ENCODE measurements at places on chromosomes 6 and 20.

DNA sequence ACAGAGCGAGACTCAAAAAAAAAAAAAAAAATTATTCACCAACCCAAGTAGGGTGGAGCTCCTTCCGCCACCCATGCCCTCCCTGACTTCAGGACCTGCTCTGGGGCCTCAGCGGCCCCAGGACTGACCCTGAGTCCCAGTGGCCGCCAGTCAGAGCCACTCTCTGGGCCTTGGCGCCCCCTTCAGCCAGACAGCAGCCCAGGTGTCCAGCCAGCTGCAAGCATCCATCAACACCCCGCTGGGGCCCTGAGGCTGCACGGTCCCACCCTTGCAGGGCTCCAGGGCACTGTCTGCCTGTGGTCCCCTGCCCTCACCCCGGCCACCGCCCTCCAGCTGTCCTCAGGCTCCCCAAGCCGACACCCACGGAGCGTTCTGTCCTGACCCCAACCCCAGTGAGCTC lies 11.4 kb upstream of the KCNQ2 start:
- peak; percentile 26 for DNase-seq
- H3K36me3 ChIP-seq: no peaks in the 10 kb centered on the region
- H3K4me1 ChIP-seq: no peaks in the 10 kb centered on the region

- peaks cover 3% of the 10 kb centered on the region for H3K4me1 ChIP-seq
- H3K36me3 ChIP-seq: no peaks in the 10 kb centered on the region
- no peaks in the 10 kb centered on the region for H3K27me3 ChIP-seq
- H3K4me3 ChIP-seq: no peak overlapping the region
- DNase-seq: no peak
- no peak overlapping the region for H3K27ac ChIP-seq
These were observed 35.3 kb downstream of the FOXP4 start for GRCh38 chr6:41581381-41581991.

- peak; percentile 81 for DNase-seq
- H3K4me1 ChIP-seq: peaks cover 58% of the 10 kb centered on the region
- peaks cover 3% of the 10 kb centered on the region for H3K36me3 ChIP-seq
- peak overlapping the region; percentile 72 for H3K27ac ChIP-seq
- H3K27me3 ChIP-seq: no peaks in the 10 kb centered on the region
These were observed 19.3 kb downstream of the FGD2 start for GRCh38 chr6:37024656-37025337.

DNA sequence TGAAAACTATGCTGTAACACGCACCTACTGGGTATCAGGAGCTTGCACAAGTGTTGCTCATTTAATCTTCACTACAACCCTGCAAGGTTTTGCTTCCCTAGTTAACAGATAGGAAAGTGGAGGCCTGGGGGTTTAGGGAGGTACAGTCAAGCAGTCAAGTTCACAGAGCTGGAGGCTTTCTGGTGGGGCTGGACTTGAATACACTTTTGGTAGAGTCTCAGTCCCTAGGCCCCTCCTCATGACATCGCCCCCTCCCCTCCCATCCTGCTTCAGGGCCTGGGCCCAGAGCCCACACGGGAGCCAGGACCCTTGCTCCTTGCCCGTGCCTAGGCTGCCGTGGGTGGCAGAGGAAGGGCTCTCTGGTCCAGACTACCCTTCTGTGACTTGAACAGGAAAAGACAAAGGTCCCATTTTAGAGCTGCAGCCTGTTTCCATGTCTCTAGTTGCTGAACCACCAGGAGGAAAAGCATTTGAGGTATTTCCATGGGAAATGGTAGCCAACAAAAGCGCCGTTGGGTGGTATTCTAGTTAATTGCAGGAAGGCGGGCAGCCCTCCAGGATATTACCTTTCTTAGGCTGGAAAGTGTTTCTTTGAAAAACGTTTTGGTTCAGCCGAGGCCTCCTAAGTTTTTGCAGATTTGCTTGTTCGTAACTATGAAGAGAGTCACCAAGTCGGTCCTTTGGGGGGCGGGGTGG lies 84.9 kb downstream of the CDC5L start:
- H3K4me1 ChIP-seq: no peaks in the 10 kb centered on the region
- no peaks in the 10 kb centered on the region for H3K36me3 ChIP-seq
- DNase-seq: no peak

GRCh38 chr6:109455437-109456110 lies at the start of gene MICAL1:
MICAL1 (minus strand) TSS chr6:109455772; CDS start chr6:109454196, 1,576 bp downstream.
- H3K4me1 ChIP-seq: peaks cover 70% of the 10 kb centered on the region
- no peaks in the 10 kb centered on the region for H3K27me3 ChIP-seq
- H3K4me3 ChIP-seq: peak within 1 kb of the TSS; percentile 90
- peak within 1 kb of the TSS; percentile 97 for H3K27ac ChIP-seq

DNA sequence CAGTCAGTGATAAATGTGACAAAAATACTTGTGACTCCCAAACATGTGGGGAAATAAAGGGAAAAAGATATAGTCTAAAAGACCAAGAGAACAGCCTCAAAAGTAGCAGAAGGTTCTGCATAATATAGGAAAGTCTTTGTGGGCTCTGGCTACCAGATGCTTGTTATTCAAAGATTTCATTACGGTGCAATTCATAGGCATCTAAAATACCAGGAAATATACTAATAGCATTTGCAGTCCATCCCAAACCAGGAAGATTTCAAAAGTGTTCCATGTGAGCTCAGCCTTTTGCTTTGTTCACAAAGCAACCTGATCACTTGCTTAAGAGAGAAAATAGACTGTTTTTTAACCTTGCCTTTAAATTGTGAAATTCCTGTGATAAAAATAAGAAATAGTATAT lies 506.7 kb upstream of the MARCKS start:
- H3K27ac ChIP-seq: no peak overlapping the region
- H3K27me3 ChIP-seq: peaks cover 2% of the 10 kb centered on the region
- no peaks in the 10 kb centered on the region for H3K4me1 ChIP-seq
- DNase-seq: no peak

DNA sequence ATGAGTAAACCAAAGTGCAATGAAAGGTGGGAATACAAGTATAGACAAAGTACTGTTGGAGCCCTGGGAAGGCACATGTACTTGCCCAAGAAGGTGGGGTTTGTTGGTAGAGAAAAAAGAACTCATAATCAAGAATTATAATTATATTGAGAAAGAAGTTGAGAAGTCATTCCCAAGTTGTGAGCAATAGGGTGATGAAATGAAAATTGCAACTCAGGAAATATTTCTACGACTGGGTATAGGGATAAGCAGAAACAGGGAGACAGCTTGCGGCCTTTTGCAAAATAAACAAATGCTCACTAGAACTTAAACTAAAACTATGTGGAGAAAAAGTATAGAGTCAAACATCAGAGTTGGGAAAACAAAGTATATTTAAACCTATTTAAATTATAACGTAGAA lies 250.7 kb upstream of the FAM83B start:
- no peaks in the 10 kb centered on the region for H3K27me3 ChIP-seq
- H3K27ac ChIP-seq: no peak overlapping the region
- no peaks in the 10 kb centered on the region for H3K36me3 ChIP-seq
- H3K4me1 ChIP-seq: no peaks in the 10 kb centered on the region
- no peak for DNase-seq
- H3K4me3 ChIP-seq: no peak overlapping the region

- no peaks in the 10 kb centered on the region for H3K27me3 ChIP-seq
- H3K36me3 ChIP-seq: peaks cover 9% of the 10 kb centered on the region
- H3K27ac ChIP-seq: peak overlapping the region; percentile 97
These were observed 39.9 kb upstream of the ZNF831 start for GRCh38 chr20:59123678-59124255.

GRCh38 chr6:15183979-15184378 lies 61.9 kb upstream of the JARID2 start:
- H3K27me3 ChIP-seq: no peaks in the 10 kb centered on the region
- peak; percentile 57 for DNase-seq
- peaks cover 14% of the 10 kb centered on the region for H3K4me1 ChIP-seq
- no peaks in the 10 kb centered on the region for H3K36me3 ChIP-seq

DNA sequence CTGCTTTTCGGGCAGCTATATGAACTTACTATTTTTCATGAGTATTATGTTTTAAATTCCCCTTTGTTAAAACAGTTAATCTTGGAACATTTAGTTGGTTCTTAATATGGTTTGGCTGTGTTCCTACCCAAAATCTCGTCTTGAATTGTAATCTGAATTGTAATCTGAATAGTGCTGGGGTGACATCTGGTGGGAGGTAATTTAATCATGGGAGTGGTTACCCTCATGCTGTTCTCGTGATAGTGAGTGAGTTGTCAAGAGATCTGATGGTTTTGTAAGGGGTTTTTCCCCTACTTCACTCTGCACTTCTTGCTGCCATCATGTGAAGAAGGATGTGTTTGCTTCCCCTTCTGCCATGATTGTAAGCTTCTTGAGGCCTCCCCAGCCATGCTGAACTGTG lies 305.4 kb upstream of the MAP3K7 start:
- H3K4me1 ChIP-seq: no peaks in the 10 kb centered on the region
- H3K27me3 ChIP-seq: peaks cover 4% of the 10 kb centered on the region

GRCh38 chr20:49893242-49894072 lies 21.9 kb downstream of the SPATA2 start:
- DNase-seq: peak; percentile 70
- H3K4me1 ChIP-seq: peaks cover 30% of the 10 kb centered on the region
- H3K36me3 ChIP-seq: peaks cover 1% of the 10 kb centered on the region
- H3K4me3 ChIP-seq: peak overlapping the region; percentile 6
- H3K27ac ChIP-seq: peak overlapping the region; percentile 69
- H3K27me3 ChIP-seq: no peaks in the 10 kb centered on the region

DNA sequence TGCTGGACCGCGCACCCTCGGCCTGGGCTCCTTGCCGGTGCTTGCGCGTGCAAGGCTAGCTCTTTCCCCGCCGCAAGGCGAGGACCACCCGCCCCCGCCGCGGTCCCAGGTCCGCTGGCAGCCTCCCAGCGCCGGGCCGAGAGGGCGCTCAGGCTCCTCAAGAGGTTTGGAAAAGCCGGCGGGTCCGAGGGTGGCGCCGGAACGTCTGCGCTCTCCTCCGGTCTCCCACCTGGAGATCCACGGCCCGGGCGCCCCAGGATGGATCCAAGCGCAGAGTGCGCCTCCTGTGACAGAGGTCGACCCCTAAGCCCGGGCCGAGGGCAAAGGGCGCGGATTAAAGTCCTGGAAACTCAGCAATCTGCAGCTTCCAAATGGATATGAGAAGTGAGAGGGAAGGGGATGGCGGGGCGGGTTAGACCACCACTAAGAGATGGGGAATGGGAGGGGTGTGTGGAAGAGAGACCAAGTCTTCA lies 575 bp upstream of the MICAL1 start:
- DNase-seq: no peak
- H3K27ac ChIP-seq: no peak overlapping the region
- H3K4me3 ChIP-seq: peak overlapping the region; percentile 90
- peaks cover 72% of the 10 kb centered on the region for H3K4me1 ChIP-seq

DNA sequence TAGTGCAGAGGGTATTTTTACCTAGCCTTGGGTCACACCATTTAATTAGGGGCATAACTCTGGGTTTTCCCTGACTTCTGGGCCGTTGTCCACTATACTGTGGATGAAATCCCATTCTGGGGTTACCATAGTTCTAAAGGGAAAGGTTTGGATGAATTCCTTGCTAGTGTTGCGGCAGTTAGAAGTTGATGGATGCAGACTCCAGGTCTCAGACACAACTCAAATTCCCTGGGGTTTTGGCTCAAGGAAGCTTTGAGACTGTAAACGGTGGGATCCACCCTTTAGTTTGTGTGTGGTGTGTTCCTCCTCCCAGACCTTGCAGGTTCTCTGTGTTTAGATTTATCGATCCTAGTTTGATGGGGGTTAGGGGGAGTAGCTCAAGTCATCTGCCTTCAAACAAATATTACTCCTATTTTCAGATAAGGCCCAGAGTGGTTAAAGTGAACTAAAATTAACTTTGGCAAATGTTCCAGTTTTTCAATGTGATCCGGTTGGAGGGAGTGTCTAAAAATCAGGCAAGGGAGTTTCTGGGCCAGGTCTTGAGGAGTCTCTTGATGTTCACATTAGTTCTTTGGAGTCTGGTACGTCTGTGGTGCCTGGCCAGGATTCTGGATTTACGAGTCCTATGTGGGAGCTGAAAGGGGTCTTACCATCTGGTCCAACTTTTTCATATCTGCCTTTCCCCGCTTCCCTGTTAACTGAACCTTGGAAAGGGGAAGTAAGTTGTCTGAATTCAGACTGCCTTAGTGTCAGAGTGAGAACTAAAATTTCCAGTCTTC lies 1.5 kb downstream of the RALY start:
- H3K4me1 ChIP-seq: peaks cover 67% of the 10 kb centered on the region
- H3K4me3 ChIP-seq: peak overlapping the region; percentile 98
- H3K27ac ChIP-seq: peak overlapping the region; percentile 65
- H3K36me3 ChIP-seq: peaks cover 40% of the 10 kb centered on the region

DNA sequence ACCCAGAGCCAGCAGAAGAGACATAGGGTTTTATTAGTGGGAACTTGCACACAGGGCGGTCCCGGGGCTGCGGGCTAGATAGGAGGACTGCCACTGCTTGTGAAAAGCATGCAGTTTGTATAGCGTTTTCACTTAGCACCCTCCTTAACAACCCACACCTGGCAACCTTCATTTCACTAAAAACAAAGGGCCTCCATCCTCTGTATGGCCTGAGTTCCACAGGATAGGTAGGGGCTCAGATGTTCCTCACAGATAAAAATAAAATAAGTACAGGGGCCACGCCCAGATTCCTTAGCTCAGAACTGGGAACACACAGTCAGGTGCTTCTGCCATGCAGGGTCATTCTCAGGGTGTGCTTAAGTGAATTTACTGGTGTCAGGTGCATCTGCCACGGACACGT lies 39.8 kb downstream of the GPR6 start:
- no peak for DNase-seq
- H3K27me3 ChIP-seq: no peaks in the 10 kb centered on the region
- H3K4me3 ChIP-seq: no peak overlapping the region
- H3K4me1 ChIP-seq: peaks cover 14% of the 10 kb centered on the region

DNA sequence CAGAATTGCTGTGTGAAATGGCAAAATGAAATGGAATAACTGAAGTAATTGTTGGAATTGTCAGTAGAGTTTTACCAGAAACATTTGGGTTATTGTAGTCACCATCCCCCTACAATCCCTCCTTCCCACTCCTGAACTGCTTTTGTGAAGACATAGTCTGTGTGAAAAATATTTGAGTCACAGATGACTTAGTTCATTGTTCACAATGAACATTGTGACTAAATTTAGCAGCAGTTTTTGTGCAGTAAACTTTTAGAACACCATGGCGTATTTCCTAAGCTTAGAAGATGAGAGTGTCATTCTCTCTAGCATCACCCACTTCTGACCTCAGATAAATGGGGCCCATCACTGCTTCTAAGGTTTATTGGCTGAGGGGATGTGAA lies 11.0 kb downstream of the OTOR start:
- no peaks in the 10 kb centered on the region for H3K4me1 ChIP-seq
- no peak overlapping the region for H3K4me3 ChIP-seq
- H3K27ac ChIP-seq: no peak overlapping the region
- H3K36me3 ChIP-seq: no peaks in the 10 kb centered on the region
- no peak for DNase-seq

Data from activated CD8-positive, alpha-beta T cell treated with anti-CD3 and anti-CD28 coated beads for 36 hours (primary cell).